Mesothelial cell of epicardium (in vitro differentiated cells): ENCODE measurements at places on chromosomes 6 and 20. TPM values are rescaled to one million over a fixed set of nuclear protein-coding genes. Genes with fewer than 3 reads are reported as not detected.

- no peaks in the 10 kb centered on the region for H3K27me3 ChIP-seq
- H3K4me3 ChIP-seq: no peak overlapping the region
- H3K27ac ChIP-seq: no peak overlapping the region
Observed at GRCh38 chr6:31687321-31687720, 6.5 kb upstream of the LY6G5C start.

GRCh38 chr20:36871640-36872570 lies 4.0 kb upstream of the TLDC2 start:
- no peaks in the 10 kb centered on the region for H3K36me3 ChIP-seq
- H3K27ac ChIP-seq: no peak overlapping the region
- H3K4me3 ChIP-seq: no peak overlapping the region
- no peak for DNase-seq
- H3K4me1 ChIP-seq: peaks cover 2% of the 10 kb centered on the region
- H3K27me3 ChIP-seq: no peaks in the 10 kb centered on the region

Gene SALL4
- 14.8 to 20.5 TPM (median 18.9 TPM) in 3 replicates for total RNA-seq

DNA sequence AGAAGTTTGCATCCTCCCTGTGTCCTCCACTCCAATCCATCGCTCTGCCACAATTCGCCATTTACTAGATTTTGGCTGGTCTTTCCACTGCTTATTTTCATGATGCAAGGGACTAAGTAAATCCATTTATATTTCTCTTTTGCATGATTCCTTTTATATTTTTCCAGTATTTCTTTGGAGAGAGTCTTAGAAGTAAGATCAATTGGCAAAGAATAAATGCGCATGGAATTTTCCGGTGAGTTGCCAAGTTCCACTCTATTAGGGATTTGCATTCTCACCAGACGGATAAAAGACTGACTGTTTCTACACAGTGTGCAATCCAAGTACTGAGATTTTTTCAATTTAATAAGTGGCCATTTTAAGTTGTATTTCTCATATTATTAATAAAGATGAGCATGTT lies 91.7 kb upstream of the PHACTR3 start:
- no peak overlapping the region for H3K27ac ChIP-seq
- H3K4me1 ChIP-seq: peaks cover 5% of the 10 kb centered on the region
- H3K27me3 ChIP-seq: peaks cover 62% of the 10 kb centered on the region
- DNase-seq: no peak

DNA sequence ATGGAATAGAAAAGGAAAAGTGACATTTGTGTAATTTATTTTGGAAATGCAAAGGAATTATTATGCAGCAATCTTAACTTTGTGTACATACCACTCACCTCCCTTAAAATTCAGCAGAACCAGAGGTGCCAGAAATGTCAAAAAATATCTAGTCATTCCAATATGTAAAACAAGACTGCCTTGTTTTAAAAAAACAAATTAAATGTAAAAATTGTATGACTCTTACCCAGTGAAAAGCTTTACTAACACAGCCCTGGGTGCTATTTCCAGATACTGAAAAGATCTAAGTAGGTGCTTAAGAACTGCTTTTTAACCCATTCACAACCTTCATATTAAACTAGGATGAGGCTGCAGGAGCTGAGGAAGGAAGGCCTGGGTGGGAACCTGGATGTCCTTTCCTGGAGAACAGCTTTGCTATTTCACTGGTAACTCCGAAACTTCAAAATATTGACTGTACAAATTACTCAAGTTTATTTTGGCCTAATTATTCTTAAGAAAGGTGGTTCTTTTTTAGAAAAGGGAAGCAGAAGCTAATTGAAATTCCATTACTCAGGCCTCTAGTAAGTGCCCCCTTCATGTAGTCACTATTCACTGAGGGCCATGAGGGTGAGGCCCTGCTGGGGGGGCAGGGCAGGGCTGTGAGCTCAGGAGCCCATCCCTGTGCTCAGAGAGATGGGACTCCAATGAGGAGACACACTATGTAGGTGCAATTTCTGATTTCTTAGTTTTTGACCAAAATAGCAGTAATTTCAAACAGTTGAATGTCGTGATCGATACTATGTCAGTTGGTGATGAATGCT lies 139.6 kb downstream of the MAP3K4 start:
- H3K36me3 ChIP-seq: peaks cover 55% of the 10 kb centered on the region
- H3K27ac ChIP-seq: no peak overlapping the region
- peaks cover 9% of the 10 kb centered on the region for H3K4me1 ChIP-seq

Gene MCHR2
- not detected in 3 replicates for total RNA-seq

Gene FLRT3
- total RNA-seq: 98.6 to 101 TPM (median 98.6 TPM) in 3 replicates

- no peaks in the 10 kb centered on the region for H3K27me3 ChIP-seq
- H3K4me3 ChIP-seq: no peak overlapping the region
- H3K27ac ChIP-seq: no peak overlapping the region
- no peak for DNase-seq
Observed at GRCh38 chr6:35082046-35082732, 59.0 kb downstream of the TCP11 start.

- H3K4me3 ChIP-seq: no peak overlapping the region
- no peak for DNase-seq
- peaks cover 19% of the 10 kb centered on the region for H3K4me1 ChIP-seq
- no peak overlapping the region for H3K27ac ChIP-seq
- no peaks in the 10 kb centered on the region for H3K36me3 ChIP-seq
Observed at GRCh38 chr20:2746636-2747265, 53.7 kb downstream of the CPXM1 start.

DNA sequence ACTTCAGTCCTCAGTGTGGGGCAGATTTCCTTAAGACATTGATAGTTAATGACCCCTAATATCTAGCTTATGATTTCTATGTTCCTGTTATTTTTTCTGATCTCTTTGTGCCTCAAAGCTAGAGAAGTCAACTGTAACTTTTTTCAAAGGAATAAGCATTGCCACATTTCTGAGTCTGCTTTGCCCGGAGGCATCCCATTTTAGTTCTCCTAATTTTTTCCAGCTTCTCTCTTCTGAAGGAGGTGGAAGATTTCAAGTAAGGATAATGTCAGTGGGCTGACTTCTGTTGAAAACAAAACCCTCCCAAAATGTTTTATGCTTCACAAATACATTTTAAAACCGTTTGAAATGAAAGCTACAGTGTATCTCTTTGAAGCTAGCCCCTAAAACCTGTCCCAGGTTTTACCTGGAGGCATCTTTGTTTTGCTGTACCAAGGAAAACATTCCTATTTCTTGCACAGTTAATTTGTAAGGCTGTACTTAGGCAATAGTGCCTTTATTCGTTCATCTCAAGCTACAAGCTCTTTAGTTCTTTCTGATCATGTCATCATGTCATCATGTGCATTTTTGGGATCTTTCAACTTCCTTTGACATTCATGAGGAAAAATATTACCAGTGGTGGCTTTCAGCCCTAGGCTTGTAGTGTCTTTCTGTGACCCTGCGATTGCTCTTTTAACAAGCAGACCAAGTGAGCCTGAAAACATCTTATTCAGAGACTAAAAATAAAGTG lies 45.7 kb downstream of the TSPYL4 start:
- H3K4me3 ChIP-seq: no peak overlapping the region
- H3K36me3 ChIP-seq: no peaks in the 10 kb centered on the region
- no peaks in the 10 kb centered on the region for H3K27me3 ChIP-seq
- H3K4me1 ChIP-seq: peaks cover 34% of the 10 kb centered on the region
- DNase-seq: no peak

Gene TCF21
- 4.7 to 5.3 TPM (median 5.0 TPM) in 3 replicates for total RNA-seq

DNA sequence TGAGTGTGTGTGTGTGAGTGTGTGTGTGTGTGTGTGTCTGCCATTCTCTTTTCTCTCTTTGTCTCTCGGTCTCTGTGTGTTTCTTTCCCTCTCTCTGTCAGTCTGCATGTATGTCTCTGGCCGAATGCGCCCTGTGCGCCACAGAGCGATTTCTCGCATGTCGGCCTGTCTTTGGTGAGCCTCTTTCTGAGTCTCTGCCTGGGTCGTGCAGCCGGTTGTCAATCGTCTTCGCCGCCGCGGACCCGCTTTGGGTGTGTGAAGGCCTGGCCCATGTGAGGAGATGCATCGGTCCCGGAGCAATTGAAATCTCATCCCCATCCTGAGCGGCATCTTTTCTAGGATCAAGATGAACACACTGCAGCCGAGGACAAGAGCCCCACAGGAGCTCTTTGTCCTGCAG lies 1567.2 kb upstream of the DEFB115 start:
- no peak overlapping the region for H3K27ac ChIP-seq
- no peaks in the 10 kb centered on the region for H3K4me1 ChIP-seq
- no peak overlapping the region for H3K4me3 ChIP-seq
- DNase-seq: no peak
- no peaks in the 10 kb centered on the region for H3K27me3 ChIP-seq

DNA sequence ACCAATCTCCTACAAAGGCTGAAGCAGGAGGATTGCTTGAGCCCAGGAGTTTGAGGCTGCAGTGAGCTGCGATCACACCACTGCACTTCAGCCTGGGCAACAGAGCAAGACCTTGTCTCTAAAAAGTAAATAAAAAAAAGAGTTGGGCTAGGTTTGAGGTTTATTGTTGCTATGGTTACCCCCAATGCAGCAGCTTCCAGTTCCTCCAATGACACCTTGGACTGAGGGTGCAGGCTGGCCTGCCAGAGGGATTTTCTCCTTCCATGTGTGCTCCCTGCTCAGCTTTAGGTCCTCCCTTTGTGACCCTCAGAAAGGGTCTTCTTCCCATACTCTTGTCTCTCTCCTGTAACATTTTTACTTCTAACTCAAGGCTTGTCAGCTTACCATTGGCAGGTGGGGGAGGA lies 10.6 kb upstream of the TBC1D20 start:
- peaks cover 24% of the 10 kb centered on the region for H3K36me3 ChIP-seq
- no peaks in the 10 kb centered on the region for H3K27me3 ChIP-seq
- H3K27ac ChIP-seq: no peak overlapping the region
- DNase-seq: no peak

- peaks cover 7% of the 10 kb centered on the region for H3K4me1 ChIP-seq
- DNase-seq: no peak
- H3K27me3 ChIP-seq: no peaks in the 10 kb centered on the region
- H3K36me3 ChIP-seq: no peaks in the 10 kb centered on the region
Observed at GRCh38 chr6:4102687-4103244, 23.8 kb upstream of the FAM217A start.
